ENCODE measurements at places on chromosomes 1 and 21.

DNA sequence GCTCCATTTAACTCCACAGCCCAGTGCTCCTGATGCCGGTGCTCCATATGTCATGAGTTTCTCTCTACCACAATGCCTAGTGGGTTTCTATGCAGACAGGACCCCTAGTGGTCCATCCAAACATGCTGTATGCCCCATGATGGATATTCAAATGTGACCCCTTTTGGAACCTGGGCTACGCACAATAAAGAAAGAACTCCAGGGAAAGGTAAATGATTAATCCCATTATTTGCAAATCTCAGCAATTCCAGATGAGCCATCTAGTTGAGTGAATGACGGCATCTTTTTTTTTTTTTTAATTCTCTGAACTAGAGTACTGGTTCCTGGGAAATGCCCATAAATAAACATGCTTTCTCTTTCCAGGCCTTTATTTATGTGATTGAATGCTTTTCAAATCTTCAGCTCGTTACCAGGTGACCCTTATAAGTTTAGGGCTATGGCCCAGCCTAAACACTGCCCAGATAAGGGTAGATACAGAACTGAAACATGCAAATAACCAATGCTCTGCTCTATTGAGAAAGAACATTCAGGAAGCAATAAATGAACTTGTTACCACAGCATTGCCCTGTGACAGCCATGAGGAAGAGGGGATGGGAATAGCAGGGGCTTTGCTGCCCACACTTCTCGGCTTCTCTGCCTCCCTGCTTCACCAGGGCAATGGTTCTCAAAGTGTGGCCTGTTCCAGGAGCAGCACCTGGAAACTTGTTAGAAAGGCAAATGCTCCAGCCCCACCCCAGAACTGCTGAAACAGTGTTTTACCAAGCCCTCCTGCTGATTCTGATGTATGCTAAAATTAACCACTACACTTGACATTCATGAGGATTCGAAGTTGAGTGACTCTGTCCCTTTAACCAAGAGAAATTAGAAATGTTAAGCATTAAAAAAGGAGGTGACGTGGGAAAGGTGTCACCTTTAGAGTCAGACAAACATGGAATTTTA is 151.7 kb downstream of the SEC16B start:
- no peak for DNase-seq

DNA sequence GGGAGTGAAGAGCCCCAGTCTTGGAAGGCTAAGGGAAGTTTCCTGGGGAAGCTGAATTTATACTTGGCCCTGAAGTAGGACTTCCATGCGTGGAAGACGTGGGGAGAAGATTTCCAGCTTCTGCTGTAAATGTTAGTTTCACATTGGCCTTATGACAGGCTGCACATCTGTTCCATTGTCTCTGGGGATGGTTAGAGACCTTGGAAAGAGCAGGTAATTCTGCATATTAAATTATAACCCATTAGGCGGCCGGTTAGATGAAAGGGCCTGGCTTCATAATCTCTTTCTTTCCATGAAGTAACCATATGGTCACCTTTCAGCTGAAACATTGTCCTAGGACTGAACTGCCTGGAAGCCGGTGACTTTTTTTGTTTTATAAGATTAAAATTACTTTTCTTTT is 37.5 kb downstream of the DPT start:
- no peak for DNase-seq

GRCh38 chr21:16676391-16676790 is 836.5 kb upstream of the CXADR start:
- no peak for DNase-seq

DNA sequence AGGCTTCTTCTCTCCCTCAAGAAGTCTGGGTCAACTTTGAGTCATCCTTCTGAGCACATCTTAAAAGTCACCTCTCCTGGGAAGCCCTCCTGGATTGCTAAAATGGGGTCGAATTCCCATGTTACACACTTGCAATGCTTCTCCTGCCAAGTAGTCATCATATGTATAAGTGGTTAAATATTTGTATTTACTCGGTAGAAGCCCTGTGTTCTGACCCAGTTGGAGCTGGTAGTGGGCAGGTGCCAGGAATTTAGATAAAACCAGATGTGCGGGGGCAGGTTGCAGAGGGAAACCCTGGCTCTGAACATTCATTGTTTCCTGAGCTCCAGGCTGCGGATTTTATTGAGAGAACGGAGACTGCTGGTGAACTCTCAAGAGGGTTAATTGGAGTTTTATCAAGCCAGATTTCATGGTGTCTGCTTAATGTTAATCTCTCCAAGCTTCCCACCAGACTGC is 52.8 kb upstream of the RPL11 start:
- DNase-seq: no peak

- no peak for DNase-seq
Measured at GRCh38 chr21:28936036-28936435, 56.6 kb downstream of the LTN1 start.

DNA sequence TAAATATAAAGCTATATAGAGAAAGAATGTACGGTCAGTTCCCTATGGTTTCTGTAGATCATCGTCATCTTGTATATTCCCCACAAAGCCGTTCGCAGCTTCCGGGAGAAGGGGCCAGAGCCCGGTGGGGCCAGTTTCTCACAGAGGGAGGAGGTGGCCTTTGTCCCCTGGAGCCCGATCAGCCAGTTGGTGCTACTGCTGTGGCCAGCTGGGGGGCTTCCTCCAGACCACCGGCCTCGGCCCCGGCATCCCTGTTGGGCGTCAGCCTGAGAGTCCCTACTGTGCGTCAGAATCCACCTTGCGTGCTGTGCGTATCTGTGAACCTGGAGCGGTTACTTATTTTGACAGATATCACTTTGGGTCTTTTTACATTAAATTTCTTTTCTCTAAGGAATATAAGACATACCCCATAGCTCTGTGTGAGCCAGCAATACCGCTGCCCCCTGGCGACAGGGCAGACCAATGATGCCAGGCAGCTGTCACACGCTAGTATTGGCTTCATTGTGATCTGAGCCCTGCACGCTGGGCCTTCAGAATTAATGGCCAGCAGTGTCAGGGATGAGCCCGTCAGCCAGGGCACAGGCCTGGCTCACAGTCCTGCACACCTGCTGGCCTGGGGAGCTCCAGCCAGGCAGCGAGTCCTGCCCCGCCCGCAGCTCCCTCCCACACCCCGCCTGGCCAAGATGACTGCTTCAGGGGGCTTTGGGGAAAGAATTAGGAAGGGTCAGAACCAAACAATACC is 145.9 kb downstream of the PGBD5 start:
- DNase-seq: no peak

GRCh38 chr1:61851849-61852669 is 109.8 kb downstream of the PATJ start:
- DNase-seq: no peak

- no peak for DNase-seq
Measured at GRCh38 chr1:108830119-108831008, 26.5 kb downstream of the AKNAD1 start.

GRCh38 chr1:20589331-20590278 is 708 bp downstream of the CDA start:
- DNase-seq: no peak

DNA sequence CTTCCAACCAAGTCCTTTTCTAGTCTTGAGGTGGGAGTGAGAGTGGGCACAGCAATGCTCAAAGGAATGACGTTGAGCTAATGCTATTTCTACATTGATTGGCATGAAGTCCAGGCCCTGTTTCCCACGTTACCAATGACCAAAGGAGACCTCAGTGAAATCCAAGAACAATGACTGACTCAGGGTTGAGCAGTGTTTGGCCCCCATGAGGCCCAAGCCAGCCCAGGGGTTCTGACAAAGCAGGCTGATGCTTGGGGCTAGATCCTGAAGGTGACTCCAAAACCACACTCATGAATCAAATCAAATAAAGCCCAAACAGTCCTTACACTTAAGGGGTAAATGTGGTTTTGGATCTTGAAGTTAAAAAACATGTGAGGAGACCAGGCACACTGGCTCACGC is 278.5 kb upstream of the GJB5 start:
- no peak for DNase-seq
